Renal cortex interstitium (tissue), 15 donors: ENCODE measurements at places on chromosomes 1 and 21. TPM values are rescaled to one million over a fixed set of nuclear protein-coding genes. Genes with fewer than 3 reads are reported as not detected.

Gene AJAP1
- 1.4 TPM for polyA plus RNA-seq

Gene TNFRSF8
- 0.55 TPM for polyA plus RNA-seq

Gene CSMD2
- 1.0 TPM for polyA plus RNA-seq

Gene UBXN10
- 5.9 TPM for polyA plus RNA-seq

Gene NOS1AP
- polyA plus RNA-seq: 10.4 TPM

Gene PRAMEF4
- polyA plus RNA-seq: not detected

Gene NHLH2
- polyA plus RNA-seq: not detected

Gene SRP9
- 497 TPM for polyA plus RNA-seq

Gene CRYAA
- polyA plus RNA-seq: 0.16 TPM

Gene RHOU
- polyA plus RNA-seq: 17.3 TPM

Gene NBPF6
- not detected for polyA plus RNA-seq

DNA sequence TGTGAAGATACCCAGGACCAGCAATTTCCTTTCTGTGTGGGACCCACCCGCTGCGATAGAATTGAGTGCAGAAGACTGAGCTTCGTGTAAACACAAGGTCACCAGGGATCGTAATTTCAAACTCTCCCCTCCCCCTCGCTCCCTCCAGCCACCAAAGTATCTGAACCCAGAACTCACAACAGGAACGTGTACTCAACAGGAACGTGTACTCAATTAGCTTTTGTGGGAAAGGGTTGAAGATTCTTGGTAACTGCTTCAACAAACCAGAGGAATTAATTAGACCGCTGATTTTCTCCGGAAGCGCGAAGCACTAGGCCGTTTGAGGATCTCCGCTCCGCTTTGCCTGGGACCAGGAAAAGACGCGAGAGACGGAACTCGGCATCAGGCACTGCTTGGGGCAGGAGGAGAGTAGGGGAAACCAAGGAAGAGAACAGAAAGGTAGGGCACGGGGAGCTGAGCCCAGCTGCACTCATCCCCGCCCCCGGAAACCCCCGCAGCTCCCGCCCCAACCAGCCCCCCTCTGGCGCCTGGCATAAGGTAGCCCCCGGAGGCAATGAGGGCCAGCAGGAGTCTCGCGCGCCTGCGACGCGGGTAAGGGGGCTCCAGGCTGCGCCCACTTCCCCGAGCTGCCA, 453 bp downstream of the DRAM2 start:
- DNase-seq: no peak

GRCh38 chr21:33568448-33568847, 20.0 kb downstream of the DONSON start:
- no peak for DNase-seq

DNA sequence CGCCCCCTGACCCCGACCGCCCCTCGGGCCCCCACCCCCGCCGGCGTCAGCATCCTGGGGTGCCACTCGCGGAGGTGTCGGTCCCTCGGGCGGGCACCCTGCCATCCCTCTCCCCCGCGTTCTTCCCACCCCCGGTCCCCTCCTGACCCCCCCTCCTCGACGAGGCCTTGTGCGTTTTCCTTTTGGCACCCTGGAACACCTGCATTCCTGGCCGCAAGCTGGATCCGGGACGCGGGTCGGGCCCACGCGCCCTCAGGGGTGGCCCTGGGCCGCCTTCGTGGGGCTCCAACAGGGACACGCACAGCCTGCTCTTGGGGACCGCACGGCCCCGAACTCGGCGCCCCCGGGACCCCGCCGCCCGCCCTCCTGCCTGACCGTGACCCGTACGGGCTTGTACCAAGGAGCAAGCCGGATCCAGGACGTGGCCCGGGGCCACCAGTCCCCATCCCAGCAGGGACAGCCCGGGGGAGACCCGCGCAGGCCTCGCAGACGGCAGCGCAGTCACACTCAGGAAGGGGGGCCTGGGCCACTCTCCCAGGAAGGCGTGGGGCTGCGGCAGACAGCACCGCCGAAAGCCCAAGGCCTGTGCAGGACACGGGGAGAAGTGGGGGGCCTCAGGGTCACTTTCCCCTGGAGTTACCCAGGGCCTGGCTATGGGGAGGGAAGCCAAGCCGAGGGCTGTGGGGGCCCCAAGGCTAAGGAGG, 579 bp upstream of the SLC19A1 start:
- no peak for DNase-seq

DNA sequence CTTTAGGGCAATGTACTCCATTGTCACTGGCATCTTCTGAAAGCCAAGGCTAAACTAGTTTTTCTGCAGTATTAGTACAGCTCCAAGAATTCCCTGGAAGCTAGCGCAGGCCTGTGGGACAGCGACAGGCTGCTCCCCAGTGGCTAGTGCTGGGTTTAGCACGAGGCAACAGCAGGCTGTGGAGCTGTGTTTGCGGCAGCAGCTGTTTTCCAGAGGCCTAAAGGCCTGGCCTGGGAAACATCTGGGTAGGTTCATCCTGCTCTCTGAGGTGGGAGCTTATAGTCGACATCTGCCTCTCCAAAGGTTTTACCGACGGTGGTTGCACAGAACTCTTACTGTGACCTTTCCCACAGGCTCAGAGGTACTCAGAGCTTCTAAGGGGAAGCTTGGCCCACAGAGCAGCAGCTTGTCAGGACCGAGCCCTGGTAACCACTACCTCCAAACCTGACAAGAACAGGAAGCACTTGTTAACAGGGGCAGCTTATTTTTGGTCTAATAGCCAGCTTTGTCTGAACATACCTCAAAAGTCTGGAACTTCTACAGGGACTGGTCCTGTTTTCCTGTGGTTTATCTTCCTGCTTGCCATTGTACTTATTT, 17.2 kb downstream of the CC2D1B start:
- no peak for DNase-seq

GRCh38 chr21:29237110-29238052, 61.3 kb upstream of the BACH1 start:
- DNase-seq: no peak

DNA sequence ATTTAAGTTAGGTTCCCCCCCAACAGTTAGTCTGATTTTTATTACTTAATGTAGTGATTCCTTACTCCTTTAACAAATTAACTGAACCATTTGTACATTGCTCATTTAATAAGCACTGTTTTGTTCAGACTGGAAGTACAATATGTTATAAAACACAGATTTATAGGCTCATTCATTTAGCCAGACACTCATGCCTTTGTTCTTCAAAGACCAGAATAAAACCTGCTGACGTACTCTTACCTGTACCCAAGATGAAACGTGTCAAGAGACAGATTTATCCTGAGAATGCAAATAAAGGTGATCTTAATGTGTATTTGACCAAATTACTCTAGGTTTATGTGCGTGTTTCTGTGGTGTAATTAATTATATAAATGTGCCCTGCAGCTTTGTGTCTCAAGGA, 92.8 kb downstream of the INTS7 start:
- no peak for DNase-seq

DNA sequence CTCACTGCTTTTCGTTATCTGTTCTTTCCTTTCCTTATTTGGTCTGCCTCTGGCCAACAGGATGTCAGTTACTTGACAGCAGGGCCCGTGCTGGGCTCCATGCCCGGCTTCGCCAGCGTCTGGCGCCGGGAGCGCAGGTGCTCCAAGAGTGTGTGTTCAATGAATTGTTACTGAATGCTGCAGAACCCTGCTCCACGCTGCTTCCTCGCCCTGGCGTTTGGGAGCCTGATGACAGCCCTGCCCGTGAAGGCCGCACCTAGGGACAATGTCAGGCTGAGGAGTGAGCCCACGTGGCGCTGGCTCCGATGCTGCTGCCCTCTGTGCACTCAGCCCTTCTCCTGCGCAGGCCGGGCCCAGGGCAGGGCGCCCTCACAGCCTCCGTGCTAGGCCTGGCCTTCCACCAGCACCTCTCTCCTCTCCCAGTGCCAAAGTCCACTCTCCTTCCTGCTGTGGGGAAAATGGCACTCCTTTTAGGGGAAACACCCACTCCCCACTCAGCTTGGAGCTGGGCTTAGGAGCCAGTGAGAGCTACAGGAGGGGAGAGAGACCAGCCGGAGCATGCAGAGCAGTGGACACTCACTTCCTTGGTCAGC, 51.4 kb downstream of the ACBD3 start:
- no peak for DNase-seq

DNA sequence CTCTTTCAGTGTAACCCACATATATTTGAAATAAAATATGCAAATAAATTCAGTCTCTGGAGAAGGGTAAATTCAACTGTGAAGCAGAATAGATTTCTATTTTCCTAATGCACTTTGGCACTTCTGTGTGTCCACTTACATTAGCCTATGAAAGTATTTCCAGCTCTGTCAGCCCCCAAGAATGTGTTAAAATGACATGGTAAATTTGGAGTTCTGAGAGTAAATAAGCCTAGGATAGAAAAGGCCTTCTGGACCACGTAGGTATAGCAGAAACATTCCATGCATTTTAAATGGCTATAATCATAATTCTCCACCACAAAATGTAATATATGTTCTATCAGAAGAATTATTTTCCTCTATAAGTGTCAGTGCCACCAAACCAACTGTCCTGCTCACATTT, 276.2 kb downstream of the NEGR1 start:
- no peak for DNase-seq

- no peak for DNase-seq
Observed at GRCh38 chr1:89808441-89809117, 12.3 kb upstream of the LRRC8D start.

DNA sequence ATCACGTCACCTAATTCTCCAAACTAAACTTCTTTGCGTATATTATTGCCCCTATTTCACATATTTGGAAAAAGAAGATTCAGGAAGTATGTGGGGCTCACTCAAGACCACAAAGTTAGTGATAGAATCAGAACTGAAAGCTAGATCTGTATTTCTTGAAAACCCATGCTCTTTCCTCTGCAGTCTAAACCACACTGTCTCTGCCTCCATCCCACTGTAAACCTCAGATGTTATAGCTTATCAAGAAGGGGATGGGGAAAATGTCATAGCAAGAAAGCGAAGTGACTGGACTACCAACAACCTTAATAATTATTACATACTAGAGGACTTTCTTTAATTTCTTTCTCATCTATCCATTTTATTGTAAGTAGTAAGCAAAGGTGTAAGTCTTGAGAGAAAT, 257.7 kb upstream of the SGIP1 start:
- no peak for DNase-seq

DNA sequence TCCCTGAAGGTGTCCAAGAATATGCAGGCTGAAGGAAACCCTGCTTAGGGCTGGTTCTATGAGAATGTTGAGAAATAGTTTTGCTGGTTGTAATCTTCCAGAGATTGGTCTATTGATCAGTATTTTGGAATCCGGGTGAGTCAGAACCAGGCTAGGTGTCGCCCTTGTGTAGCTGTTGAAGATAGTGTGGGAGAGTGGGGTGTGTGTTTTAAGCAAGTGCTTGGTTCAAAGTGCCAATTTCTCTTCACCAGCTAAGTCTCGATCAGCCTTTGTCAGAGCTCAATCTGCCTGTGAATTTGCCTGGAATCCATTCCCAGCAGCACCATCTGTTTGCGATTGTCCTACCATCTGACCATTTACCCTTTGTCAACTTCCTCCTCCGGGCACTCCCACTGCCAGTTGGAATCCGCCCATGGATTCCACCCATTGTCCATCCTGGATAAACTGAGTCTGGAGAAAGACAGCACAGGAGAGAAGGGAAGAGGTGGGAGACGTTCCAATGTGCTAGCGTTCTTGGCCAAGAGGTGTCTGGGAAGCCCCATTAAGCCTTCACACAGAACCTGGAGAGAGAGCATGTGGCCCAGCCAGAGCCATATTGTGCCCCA, 59.4 kb upstream of the CYP2J2 start:
- no peak for DNase-seq

- DNase-seq: no peak
Observed at GRCh38 chr1:14265495-14265894, 333.0 kb upstream of the KAZN start.

DNA sequence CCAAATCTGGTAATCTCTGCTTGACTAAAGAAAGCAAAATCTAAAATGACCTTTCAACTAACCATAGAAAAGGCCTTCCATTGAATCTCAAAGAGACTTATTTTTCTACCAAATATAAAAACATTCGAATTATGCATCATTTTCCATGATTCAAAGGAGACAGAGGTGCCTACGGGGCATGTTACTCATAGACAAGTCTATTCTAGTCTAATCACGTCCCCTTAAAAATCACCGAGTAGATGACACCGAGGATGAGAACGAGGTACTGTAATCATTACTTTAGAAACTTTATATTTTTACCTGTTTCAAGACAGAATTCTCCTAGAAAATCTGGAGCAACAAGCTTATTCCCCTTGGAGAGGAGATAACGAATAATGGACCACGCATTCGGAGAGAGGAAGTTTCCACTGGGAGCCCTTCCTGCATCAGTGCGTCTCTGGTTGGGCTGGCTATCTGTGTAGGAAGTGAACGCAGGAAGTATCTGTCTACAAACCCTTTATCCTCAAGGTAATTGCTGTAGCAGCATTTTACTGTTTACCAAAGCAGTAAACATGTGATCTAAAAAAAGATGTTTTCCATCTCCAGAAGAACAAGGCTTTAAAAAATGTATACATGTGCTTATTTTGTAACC, 9.5 kb downstream of the ERG start:
- DNase-seq: no peak

DNA sequence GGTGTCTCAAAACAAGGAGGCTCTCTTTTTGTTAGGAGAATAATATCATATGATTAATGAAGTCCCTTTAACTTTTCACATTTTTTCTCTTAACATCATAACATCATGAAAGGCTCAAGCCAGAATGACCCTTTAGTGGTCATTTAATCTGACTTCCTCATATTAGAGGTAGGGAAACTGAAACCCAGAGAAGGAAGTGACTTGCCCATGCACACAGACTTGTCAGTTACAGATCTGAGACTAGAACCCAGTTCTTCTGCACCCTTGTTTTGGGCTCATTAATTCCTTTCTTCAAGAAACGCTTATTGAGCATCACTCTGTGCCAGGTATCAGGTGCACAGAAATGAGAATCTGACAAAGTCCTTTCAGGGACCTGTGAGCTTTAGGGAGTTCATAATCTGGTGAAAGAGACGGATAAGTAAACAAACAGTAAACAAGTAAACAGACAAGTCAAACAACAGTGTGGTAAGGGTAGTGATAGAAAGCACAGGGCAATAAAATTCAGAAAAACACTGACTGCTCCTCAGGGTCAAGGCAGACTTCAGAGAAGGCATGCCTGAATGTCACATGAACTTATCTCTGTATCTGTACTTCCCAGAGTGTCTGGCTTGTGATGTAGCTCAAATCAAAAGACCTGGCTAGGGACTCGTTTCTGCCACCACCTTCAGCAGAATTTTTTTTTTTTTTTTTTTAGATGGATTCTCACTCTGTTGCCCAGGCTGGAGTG, 38.3 kb upstream of the OSBPL9 start:
- DNase-seq: no peak

DNA sequence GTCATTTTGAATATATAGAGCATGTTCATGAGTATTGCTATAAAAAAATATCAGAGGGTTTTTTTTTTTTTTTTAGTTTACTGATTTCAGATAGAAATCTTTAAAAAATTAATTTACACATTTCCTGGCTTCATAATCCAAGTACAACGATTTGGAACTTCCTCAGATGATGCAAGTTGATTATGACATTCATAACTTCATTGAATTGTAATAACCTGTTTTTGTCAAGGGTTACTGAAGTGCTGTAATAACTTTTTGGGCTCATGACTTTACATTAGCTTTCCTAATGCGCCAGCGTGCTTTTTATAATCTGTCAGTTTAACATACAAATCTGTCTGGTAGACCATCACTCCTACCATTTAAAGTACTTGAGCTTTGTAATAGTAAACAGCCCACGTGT, 81.3 kb downstream of the SASS6 start:
- no peak for DNase-seq

GRCh38 chr1:203476216-203476814, 709 bp downstream of the PRELP start:
- DNase-seq: no peak
